ENCODE measurements at places on chromosomes 5 and 9. TPM values are rescaled to one million over a fixed set of nuclear protein-coding genes. Genes with fewer than 3 reads are reported as not detected.

DNA sequence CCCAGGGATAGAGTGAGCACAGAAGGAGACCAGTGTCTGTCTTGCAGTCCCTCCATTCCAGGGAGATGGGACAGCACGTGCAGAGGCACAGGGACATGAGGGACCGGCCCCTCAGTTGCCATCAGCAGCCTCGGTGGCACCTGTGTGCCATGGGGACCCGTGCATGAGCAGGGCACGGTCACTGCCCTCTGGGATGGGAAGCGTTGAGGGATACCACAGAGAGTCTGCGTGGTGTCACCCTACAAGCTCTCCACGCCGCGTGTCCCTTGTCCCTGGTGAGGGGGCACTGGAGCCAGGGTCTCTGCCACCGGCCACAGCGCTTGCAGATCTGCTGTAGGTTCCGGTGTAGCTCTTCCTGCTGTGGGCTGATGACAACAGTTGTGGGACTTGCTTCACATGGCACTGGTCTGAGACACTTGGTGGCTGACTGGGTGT, 108.1 kb downstream of the CACNA1B start:
- no peak for DNase-seq

GRCh38 chr5:61176631-61177030, 14.4 kb upstream of the SMIM15 start:
- DNase-seq: no peak

DNA sequence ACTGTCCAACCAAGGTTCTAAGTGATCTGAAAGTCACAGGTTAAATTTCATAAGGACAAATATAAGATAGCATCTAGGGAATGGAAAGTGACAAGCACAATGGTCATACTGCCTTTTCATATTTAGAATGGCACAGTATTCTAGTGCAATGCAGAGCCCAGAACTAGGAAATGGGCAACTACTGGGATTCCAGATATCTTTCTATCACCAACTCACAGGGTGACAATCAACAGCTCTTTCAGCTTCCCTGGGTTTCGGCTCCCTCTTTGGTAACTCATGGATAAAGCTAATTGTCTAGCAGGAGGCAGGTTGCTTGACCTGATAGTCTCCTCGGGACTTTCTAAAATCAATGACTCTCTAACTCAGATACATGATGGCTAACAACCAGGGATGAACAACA, 60.4 kb downstream of the NR3C1 start:
- no peak for DNase-seq

DNA sequence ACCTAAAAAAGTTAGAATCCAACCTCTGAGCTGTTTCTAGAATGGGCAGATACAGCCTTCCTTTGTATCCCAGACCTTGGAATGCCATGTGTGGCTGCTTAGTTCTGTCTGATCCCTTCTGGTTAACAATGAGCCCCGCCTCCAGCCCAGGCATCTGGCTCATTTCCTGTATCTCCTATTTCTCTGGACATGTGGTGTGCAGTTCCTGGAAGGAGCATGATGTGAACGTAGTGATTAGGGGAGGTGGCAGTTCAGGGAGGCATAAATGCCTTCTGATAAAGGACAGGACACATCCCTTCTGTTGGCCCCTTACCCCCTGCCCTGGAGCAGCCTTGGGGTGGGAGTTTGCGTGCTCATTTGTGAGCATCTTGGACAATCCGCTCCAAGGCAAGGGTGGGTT, 243.0 kb downstream of the ZSWIM6 start:
- peak; percentile 55 for DNase-seq

DNA sequence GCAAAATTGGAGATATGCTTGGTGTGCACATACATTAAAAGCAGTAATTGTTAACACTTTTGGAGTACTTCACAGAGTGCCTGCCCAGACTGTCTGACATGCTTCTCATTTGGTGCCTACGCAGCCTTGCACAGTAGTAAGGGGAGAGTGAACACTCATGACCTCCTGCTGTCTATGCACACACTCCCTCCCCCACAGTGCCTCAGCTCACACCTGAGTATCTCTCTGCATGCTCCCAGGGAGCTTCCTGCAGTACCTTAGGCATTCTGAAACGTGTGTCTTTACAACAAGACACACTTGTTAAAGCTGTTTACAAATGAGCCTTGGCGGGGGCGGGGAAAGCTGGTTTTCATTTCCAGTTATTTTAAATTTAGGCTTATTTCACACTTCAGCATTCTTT, 18.0 kb downstream of the MAP3K1 start:
- DNase-seq: no peak

DNA sequence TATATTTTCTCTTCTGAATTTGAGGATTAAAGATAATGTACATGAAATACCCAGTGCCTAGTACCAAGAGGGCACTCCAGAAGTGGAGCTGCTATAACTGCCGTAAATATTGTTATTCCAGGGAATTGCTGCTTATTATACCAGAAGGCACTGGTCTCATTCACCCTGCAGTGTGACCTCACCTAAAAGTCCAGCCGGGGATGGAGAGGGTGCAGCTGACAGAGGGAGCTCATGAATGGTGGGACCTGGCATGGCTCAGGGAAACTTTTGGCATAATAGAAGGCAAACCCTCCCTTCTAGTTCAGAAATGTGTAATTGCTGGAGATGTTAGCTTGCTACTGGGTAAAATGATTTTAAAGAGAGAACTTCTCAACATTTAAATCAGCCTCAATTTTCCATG, 108.5 kb downstream of the MVB12B start:
- DNase-seq: no peak

DNA sequence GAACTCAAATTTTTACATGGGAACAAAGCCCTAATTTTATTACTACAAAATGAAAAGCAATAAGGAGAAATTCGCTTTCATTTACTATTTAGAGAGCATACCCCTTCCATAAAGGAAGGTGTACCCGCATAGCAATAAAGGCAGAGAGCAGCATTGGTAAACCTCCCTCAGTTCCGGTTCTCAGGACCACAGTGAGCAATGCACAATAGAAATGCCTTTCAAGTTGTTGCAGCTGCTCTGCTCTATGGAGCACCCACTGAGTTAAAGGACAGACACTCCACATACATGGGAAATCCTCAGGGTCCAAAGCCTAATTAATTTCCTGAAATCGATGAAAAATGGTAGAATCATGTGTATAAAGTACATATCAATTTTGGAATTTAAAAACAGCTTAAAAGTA, 89.9 kb upstream of the MPDZ start:
- no peak for DNase-seq

DNA sequence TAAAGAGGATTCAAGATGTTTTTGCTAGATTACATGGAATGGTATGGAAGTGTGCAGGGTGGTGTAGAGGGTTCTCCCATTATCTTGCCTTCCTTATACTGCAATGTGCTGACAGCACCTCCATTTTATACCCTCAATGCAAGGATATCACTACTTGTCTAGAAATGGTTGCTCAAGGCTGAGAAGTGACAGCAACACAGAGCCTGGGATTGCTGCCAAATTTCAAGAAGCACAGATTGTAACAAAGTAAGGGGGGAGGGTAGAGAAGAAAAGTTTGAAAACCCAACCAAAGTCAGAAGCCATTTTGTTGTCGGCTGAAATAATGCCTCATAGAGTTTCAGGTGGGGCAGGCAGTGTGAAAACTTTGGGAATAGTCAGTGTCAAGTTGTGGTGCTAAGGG, 29.8 kb downstream of the PCDHAC2 start:
- no peak for DNase-seq

- DNase-seq: no peak
Measured at GRCh38 chr5:148653836-148654781, at the start of gene HTR4. Gene HTR4 (minus strand): TSS chr5:148654527. CDS start chr5:148637014, 17,513 bp downstream.

DNA sequence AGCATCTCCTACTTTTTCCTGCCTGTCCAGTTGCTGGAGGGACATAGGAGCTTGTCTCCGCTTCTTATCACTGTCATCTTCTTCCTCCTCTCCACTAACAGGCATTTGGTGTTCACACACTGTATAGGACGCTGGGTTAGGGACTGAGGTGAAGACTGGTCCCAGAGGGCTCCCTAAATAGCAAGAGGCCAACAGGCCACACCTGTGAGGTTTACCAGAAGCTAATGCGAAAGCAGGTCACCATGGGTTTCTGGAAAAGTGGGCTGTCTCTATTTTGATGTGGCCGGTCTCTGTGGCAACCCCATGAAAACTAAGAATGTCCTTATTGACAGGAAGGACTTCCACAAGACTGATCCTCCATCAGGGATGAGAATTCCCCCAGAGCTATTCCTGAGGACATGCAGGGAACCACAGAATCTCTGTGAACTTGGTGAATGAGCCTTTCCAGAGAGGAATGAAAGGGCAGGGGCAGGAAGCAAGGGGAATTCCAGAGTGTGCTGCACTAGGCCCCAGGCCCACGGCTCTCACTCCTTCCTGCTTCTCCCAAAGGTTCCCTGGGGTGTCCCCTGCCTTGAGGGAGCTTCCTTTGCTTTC, 61.7 kb downstream of the DAP start:
- DNase-seq: no peak

GRCh38 chr5:153496835-153497234, 6.4 kb downstream of the GRIA1 start:
- no peak for DNase-seq

DNA sequence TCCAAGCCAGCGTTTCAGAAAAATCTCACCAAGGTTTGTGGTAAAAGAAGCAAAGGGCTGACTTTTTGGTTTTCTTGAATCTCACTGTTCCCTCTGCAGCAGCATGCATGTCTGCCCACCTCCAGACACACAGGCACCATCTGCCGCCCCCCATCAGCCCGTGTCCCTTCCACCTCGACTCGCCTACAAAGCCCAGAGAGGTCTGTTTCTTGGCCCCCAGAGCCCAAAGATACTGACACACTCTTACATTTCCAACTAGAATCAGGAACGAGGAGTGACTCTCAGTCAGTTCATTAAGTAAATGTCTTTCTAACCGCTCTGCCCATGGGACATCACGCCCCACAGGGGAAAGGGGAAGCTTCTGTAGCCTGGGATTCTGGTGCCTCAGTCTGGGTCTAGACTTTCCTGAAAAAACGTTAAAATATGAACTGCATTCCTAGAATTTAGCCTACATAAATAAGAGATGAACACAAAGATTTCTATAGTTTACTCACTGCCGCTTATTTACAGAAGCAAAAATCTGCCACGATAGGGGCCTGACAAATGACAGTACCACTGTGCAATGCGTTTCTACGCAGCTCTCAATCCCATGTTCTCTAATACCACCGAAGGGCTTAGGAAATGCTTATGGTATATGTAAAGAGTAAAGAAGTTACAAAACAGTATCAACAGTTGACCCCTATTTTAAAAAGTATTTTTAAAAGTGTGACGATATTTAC, 4.1 kb downstream of the IL4 start:
- DNase-seq: no peak

DNA sequence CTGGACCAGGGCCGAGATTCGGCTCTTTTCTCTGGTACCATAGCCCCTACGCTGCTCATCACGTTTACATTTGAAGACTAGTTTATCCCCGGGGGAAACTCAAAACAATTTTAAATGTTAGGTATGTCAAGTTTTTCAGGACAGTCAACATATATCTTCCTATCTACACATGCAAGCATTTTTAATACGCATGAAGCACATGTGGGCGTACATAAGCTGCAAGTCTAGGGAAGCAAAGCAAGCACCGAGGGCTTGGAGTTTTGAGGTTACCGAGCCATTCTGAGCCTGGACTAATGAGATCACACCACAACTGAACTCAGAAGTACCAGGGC, 154.4 kb downstream of the AUH start:
- no peak for DNase-seq

Gene NFIB
- 2.2 TPM for polyA plus RNA-seq

Gene ENTREP1
- polyA plus RNA-seq: not detected

Gene TMEM215
- polyA plus RNA-seq: not detected

Gene PCDHGA1
- 2.2 TPM for polyA plus RNA-seq
